Activated T-cell treated with anti-CD3 and anti-CD28 coated beads, Interleukin-2, amount 50 U/mL, for 72 hours (primary cell): ENCODE measurements at places on chromosomes 16 and 17.

DNA sequence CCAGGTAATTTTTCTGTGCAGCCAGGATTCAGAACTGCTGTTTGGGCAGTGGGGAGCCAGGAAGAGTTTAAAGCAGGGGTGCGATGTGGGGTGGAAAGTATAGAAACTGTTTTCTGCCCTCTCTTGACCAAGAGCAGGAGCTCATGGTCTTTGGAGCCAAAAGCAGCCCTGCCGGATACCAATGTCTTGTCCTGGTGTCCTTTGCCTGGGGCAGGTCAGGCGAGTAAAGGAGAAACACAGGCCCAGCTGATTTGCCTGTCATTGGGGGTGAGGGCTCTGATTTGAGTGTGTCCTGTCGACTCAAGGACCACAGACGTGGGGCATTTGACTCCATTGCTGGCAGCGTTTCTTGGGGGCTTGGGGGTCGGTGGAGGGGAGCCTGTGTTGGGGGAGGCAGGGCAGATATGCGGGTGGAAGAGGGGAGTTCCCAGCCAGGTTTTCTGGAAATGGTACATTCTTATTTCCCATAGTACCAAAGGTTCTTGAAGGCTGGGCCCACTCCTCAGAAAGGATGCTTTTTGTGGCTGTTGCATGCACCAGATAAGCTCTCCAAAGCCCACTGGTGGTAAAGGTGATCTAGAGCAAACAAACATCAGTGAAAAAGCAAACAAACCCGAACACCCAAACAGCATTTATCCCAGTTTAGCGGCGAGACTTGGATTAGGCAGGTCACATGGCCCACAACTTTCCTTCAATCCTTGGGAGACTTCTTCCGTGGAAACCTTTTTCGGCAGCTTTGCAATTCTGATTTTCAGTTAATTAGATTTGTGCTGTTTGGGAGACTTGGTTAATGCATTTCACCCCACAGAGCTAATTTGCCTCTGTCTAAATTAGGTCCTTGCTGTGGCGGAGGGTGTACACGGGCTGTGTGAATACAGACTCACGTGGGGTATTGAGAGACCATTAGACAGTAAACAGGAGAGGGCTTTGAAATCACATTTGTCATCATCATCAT, 59.0 kb downstream of the MSI2 start:
- no peak for DNase-seq

DNA sequence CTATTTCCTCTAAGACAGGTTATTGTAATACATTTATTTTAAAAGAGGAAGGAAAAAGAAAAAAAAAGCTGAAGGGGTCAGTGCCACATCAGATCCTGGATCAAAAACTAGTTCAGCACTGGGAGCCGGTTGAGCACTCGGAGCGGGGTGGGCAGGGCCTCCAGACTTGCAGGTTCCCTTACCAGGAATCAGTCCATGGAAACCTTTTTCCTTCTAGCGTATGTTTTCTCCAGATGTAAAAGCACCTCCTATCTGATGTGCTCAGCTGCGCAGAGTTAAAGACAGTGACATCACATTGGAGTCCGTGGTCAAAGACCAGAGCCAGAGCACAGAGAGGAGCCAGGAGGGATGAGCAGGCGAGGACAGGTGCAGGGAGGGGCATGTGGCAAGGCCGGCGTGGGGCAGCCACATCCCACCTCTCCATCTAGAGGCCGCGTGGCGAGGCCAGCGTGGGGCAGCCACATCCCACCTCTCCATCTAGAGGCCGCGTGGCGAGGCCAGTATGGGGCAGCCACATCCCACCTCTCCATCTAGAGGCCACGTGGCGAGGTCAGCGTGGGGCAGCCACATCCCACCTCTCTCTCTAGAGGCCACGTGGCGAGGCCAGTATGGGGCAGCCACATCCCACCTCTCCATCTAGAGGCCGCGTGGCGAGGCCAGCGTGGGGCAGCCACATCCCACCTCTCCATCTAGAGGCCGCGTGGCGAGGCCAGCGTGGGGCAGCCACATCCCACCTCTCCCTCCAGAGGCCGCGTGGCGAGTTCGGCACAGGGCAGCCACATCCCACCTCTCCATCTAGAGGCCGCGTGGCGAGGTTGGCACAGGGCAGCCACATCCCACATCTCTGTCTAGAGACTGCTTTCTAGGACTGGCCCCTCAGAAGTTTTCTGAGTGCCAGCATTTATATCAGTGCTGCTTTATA, 166.8 kb upstream of the CHMP6 start:
- DNase-seq = no peak

DNA sequence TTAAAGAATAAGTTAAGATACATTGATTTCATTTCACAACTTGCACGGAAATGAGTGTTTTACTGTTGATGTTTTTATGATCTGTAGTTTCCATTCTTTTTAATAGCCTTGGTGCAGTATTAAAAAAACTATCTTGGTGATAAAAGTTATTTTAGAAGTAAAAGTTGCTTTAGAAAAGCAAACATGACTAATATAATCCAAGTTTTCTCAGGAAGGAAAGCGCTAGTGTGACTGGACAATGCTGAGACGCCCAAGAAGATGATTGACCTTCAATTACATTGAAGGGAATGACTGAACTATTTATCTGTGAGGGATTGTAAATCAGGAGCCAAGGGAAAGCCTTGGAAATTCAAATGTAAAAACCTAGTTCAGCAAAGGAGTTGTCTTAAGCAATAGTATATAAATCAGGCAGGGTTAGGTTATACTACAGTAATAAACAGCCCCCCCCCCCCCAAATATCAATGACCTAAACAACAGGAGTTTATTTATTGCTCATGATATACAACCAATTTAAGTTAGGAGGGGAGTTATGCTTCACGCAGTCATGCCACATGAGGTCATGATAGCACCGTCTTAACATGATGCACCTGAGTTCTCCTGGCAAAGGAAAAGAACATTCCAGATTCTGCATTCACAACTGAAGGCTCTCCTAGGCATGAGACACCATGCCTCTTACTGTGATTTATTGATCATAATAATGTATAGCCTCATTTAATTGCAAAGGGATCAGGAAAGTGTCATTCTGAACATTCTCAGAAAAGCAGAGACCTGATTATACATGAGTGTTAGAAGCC, 443.8 kb downstream of the CDH13 start:
- no peak for DNase-seq

GRCh38 chr17:73291260-73291801, 20.5 kb downstream of the CDC42EP4 start:
- DNase-seq = peak; percentile 12

- DNase-seq = no peak
These were observed 59.1 kb downstream of the NEUROD2 start for GRCh38 chr17:39548494-39549225.

- no peak for DNase-seq
These were observed 4.3 kb downstream of the KATNB1 start for GRCh38 chr16:57739756-57740422.
